GM04504 (cell line): ENCODE measurements at places on chromosomes 1 and 21.
A peak's percentile ranks its signal among the peaks of the same experiment; 100 is the strongest.

GRCh38 chr1:219676012-219676765, 63.3 kb upstream of the ZC3H11B start:
- no peak for DNase-seq

- DNase-seq = no peak
Observed at GRCh38 chr1:229408458-229409037, 25.3 kb downstream of the ACTA1 start.

GRCh38 chr1:41437011-41437355, 47.5 kb downstream of the EDN2 start:
- DNase-seq = no peak

- DNase-seq = no peak
Observed at GRCh38 chr1:45196863-45197262, 9.5 kb downstream of the ZSWIM5 start.

- DNase-seq = no peak
Observed at GRCh38 chr1:50111503-50111902, 2.8 kb downstream of the ELAVL4 start.

DNA sequence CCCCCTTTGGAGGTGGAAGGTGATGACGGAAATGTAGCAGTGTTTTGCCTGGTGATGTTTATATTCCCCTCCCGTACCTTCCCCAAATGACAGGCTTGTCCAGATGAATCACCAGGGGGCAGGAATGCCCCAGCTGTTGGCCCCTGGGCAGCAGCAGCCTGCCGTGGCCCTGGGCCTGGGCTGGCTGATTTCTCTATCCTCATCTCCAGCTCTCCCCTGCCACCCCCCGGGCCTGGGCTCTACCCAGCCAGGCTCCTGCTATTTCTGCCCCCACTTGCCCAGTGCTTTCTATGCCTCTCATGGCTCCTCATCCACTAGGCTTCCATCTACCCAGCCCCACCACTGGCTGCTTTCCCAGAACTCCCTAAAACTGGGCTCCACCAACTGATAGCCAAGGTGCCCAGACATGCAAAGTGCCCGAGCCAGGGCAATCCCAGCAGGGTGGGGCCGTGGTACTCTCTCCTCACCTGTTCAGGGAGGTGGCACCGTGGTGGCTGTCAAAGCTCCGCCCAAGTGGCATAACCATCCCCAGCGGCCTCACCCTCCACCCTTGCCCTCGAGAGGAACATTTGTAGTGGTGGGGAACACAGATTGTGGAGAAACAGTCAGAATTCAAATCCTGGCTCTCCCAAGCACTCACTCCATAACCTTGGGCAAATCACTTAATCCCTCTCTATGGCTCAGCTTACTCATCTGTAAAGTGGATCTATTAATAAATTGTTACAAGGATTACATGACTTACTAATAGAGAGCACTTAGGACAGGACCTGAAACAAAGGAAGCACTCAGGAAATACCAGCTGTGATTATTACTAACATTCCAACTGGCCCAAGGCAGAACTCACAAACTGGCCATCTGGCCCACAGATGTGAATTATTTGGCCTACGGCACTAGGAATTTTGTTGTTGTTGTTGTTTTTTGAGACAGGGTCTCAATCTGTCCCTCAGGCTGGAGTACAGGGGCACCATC, 12.8 kb upstream of the ECE1 start:
- DNase-seq = peak; percentile 84

DNA sequence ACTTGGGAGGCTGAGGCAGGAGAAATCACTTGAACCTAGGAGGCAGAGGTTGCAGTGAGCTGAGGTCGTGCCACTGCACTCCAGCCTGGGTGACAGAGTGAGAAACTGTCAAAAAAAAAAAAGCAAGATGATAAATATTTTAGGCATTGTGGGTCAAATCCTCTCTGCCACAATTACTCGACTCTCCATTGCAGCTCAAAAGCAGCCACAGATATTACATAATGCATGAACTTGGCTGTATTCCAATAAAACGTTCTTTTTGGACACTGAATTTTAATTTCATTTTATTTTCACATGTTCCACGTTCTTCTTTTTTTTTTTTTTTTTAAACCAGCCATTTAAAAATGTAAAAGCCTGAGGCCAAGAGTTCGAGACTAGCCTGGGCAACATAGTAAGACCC, 69.4 kb downstream of the TCP10L start:
- DNase-seq = no peak

DNA sequence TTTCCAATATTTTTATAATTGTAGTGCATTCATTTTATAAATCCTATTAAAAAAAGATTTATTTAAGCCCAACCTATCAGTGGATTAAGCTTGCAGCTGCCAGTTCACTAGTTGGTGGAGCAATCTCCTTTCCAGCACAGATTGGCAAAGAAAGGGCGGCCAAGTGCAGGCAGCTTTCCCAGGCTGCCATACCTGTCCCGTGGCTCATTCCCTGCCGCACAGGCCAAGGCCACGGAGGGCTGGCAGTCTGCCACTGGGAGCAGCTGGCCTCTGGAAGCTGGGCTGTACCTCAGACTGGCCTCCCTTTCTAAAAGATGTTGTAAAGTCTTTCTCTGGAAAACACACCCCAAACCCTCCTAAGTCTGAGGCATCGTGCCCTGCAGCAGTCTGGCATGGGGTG, 74.2 kb downstream of the SIM2 start:
- DNase-seq = peak; percentile 50

- no peak for DNase-seq
Observed at GRCh38 chr21:40972151-40972550, 125.2 kb upstream of the DSCAM start.

DNA sequence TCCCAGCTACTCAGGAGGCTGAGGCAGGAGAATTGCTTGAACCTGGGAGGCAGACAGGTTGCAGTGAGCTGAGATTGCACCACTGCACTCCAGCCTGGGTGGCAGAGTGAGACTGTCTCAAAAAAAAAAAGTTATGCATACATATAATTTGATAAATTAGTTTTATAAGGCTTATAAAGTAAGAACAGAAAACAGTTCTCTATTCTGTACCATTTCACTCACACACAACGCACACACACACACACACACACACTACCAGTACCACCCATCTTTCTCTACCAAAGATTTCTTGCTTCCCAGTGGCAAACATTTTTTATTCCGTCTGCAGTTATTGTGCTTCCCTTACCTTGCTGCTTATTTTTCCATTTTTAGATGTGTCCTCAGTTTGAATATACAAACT, 46.4 kb upstream of the FASLG start:
- no peak for DNase-seq

GRCh38 chr1:114551400-114551799, 30.0 kb downstream of the BCAS2 start:
- DNase-seq = no peak

- DNase-seq = peak; percentile 22
Observed at GRCh38 chr1:245086389-245086969, 68.3 kb upstream of the KIF26B start.

DNA sequence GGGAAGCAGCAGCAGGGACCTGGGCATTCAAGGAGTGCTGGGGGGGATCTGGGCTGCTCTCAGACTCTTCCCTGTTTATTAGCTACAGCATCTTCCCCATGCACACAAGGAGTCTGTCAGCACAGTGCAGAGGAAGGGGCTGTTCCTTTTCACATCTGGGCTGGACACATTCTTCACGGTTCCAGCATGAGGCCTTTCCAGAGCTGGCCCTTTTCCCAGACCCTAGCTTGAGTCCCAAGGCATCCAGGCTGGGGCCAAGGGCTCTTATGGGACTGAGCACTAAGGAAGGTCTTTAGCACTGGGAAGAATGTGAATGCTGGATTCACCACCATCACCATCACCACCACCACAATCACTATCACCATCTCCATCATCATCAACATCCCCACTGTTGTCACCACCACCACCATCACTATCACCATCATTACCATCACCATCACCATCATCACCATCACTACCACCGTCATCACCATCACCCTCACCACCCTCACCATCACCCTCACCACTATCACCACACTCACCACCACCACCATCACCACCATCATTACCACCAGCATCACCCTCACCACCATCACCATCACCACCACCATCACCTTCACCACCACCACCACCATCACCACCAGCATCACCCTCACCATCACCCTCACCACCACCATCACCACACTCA, 28.4 kb downstream of the PARK7 start:
- no peak for DNase-seq

- no peak for DNase-seq
Observed at GRCh38 chr1:109983380-109984189, 980 bp upstream of the AHCYL1 start.

DNA sequence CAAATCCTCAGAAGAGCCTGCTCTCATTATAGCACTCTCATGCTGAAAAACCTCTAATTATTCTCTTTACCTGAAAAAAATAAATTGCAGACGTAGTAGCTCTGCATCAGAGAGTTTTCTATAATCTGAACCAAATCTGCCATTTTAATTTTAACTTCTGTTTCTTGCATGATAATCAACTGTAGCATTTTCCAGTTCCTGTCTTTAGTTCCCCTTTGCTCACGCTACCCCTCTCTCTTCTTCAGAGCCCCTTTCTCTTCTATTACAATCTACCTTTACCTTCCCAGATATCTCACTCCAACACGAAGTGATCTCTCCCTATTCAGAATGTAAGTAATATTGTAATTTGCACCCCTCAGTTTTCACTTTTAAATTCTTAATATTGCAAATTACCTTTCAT, 31.4 kb downstream of the FMO1 start:
- DNase-seq = no peak

GRCh38 chr1:38680801-38681510, 178.6 kb downstream of the RRAGC start:
- DNase-seq = no peak

DNA sequence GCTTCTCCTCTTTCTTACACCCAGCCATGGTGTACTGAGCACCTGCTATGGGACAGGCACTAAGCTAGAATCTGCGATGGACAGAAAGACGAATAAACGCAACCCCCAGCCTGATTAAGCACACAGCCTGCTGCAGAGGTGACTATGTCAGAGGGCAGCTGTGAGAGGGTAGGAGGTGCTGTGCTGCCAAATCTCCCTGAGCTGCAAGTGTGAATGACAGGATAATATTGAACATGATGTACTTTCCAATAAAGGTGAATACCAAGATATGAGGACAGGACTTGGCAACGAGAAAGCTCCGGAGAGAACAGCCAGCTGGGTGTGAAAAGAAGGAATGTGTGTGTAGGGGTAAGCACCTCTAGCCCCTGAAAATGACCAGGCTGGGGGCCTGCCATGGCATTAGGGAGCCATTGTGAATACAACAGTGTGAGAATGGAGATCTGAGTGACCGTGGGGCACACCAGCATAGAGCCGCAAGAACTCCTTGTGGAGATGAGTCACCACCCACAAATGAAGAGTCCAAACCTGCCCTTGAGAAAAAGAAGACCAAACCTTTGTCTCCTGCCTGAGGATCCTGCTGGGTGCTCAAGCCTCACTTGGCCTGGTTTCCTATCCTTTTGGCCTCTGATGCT, 83.0 kb upstream of the ATF3 start:
- no peak for DNase-seq

DNA sequence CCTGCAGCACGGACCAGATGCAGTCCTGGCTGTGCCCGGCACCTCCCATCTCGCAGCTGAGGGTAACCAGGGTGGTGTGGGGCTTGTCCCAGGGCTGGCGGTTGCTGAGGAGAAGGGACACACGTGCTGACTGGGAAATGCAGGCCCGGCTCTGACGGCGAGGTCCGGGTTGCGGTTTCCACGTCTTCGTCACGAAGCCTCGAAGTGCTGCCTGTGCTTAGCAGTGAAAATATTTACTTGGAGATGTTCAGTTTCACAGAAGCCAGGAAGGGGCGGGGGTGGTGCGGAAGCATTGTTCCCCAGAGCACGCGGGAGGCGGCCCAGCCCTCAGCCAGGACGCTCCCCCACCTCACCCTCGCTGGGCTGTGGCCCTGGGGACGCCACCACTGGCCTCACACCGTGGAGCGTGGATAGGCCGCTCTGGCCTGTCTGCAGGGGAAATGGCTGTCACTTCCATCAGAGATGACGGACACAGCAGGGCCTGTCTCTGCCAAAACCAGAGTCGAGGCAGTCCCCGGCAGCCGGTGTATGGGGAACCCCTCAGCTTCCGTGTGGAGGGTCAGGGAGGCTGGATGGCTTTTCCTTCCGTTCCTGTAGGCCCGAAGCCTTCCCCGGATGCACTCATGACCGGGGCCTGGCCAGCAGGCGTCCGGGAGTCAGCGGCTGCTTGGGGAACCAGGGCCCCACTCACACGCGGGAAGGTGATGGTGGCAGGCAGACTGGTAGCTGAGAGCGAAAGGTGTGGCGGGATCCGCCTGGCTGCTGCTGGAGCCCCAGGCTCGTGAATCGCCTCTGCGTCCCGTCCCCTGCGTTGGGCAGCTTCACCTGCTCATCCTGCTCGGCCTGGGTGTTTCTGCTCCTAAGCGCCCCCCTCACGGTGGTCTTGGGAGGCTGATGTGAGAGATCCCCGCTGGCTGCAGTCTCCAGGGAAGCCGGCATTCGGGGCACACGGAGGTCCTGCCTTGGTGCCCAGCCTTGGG, 14.7 kb upstream of the POFUT2 start:
- no peak for DNase-seq

DNA sequence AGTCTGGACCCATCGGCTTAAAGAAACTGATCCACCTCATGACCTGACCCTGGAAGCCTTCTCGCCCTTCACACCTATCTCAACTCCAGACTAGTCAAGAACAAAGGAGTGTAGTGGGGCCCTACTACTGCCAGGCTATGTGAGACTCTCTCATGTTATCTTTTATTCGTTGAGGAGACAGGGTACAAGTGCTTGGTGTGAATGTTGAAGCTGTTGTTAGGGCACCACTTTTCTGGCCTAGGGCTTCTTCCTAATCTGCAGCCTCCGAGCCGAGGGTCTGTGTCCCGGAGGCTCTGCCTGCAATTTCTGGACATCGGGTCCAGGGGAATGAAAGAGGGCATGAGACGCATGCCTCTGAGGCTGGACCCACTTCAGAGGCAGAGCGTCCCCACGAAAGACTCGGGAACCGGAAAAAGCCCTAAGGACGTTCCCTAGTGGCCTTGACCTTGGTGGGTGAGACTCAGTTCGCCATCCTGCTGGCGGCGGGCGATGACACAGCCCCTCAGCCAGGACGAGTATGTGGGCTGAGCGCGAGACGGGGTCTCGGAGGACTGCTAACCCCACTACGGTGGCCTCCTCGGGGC, 671 bp downstream of the DNAJC11 start:
- no peak for DNase-seq

GRCh38 chr1:73911849-73912248, 286.1 kb downstream of the LRRIQ3 start:
- DNase-seq = no peak

DNA sequence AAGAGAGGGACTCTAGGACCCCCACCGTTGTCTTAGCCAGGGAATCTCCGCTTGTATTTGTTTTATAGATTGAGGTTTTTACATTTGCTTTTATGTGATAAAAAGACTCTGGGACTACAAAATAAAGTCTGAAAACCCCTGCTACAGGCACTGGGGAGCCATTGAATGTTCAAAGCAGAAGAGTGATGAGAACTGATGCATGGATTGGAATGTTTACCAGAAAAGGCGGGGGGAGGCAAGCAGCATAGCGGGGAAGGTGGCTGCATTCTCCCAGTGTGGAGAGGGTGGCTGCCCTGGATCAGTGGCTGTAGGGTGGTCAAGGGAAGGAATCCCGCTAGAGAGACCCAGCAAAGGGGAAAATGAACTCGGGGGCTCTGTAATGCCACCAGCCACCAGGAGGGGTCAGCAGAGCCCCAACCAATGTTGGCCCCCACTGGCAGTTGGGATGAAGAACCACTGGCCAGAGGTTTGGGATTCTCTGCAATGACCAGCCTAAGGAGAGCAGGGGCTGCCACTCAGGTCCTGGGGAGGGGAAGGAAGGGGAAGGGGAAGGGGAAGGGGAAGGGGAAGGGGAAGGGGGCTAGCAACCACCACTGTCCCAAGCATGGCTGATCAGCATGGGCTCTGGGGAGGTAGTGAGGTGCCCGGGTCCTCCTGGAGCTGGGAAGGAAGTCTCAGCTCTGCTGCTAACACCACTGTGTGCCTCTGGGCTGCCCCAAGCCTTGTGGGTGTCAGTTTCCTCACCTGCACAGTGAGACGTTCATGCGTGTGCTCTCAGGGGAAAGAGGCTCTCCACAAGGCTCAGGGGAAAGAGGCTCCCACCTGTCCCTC, 19.2 kb upstream of the PEF1 start:
- DNase-seq = no peak
